Cortex of kidney (tissue), 1 donor: ENCODE measurements at places on chromosomes 13 and 19.

GRCh38 chr13:114268344-114269280, 12.8 kb upstream of the UPF3A start:
- no peak for DNase-seq

- DNase-seq, result no peak
These were observed at the start of gene TMEM86B for GRCh38 chr19:55228403-55229031. TMEM86B (minus strand) TSS chr19:55228763; CDS start chr19:55228741, 22 bp downstream.

GRCh38 chr13:114025714-114026431, 52.0 kb upstream of the C13orf46 start:
- no peak for DNase-seq

- no peak for DNase-seq
These were observed 48.8 kb downstream of the ATP11A start for GRCh38 chr13:112738606-112739005.

DNA sequence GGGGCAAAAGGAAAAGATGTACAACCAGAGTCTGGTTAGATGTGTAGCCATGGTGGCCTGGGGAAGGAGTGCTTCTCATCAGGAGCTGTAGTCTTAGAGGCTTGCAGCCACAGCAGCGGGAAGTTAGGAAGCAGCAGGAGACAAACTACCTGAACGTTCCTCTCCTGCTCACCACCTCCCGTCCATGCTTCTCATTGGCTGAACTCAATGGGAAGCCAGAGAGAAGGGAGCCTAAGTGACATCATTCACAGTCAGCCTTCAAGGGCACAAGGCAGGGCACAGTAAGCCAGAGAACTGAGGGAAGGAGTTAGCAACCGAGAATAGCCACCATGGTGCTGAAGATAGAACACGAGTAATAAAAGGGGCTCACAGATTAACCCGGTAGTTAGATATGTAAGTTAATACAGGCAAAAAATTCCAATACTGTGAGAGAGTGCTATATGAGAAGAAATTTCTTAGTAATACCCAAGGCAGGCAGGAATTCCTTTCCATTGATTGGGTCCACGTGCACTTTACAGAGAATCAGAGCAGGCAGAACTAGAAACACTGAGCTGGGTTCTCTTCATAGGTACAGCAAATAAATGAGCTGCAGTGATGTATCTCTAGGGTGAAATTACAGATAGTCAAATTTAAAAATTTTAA, 391.5 kb upstream of the DACH1 start:
- no peak for DNase-seq

GRCh38 chr19:31300422-31300821, 48.8 kb downstream of the TSHZ3 start:
- DNase-seq, result no peak

- no peak for DNase-seq
These were observed 122.9 kb downstream of the MYO16 start for GRCh38 chr13:108752276-108752675.

DNA sequence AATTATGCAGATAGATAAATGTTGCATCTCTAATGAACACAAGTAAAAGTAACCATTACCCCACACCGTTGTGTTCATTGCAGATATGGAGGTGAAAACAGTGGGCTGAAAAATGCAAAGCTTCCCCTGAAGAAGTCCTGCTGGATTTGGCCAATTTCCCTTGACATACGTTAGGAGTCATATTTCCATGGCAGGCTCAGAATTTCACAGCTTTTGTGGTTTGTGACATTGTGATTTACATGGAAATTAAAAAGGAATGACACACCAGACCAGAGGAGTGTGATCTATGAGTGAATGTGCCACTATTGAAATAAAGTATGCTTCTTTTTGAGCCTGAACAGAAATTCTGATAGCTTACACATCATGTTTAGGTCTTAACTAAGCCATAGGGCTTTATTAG, 221.1 kb upstream of the TMTC4 start:
- DNase-seq, result no peak

DNA sequence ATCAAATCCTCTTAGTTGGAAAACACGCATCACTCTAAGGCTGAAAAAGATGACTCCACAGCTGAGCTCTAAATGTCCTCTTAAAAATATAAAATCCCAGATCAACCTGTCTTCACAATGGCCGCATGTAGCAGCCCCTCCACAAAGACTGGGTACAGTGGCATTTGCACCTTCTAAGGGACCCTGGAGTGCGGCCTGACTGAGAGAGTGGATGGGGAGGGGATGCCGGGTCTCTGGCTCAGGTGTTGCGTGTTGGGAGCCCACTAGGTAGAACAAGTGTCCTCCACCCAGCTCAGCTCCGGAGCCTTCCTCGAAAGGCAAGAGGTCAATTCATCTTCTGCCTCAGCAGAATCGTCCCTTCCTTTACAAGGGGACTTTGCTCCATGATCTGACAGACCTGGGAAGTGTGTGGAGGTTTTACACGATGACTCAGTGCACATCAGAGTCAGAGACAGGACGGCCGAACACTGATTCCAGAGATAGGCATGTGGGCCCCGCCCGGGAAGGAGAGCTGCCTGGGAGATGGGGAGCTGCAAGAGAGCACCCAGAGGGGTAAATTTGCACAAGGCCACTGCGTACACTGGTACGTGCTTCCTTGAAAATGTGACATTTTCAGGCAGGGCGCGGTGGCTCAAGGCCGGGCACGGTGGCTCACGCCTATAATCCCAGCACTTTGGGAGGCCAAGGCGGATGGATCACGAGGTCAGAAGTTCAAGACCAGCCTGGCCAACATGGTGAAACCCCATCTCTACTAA, 23.5 kb upstream of the SLC15A1 start:
- DNase-seq, result no peak

DNA sequence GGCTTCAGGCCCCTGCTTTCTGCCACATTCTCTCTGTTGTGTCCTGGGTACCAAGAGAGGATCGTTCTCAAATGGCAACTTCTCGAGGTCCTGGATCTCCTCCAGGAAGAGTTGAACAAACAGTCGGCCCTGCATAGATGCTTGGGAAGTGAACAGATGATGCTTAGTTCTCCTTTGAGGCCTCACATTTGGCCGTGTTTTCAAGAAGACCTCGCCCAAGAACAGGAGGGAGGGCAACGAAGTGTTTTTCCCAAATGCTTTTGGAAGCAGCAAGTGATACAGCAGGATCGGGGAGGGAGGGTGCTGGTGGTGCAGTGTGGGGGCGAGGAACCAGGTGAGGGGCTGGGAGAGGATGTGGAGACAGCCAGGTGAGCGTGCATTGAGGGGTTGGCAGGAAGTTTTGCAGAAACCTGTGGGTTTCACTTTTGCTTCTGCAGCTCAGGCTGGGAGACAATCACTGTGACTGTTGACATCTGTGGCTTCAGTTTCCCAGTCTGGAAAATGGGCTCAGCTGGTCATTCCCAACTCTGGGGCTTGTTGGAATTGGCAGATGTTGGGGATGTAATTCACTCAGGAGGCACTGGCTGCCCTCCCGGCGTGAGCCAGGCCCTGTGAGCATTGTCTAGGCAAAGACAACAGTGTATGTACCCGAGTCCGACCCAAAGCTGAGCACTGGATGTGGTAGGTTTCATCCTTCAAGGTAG, 21.6 kb downstream of the MAST3 start:
- no peak for DNase-seq

GRCh38 chr13:109771926-109772325, 14.5 kb downstream of the IRS2 start:
- DNase-seq, result no peak

DNA sequence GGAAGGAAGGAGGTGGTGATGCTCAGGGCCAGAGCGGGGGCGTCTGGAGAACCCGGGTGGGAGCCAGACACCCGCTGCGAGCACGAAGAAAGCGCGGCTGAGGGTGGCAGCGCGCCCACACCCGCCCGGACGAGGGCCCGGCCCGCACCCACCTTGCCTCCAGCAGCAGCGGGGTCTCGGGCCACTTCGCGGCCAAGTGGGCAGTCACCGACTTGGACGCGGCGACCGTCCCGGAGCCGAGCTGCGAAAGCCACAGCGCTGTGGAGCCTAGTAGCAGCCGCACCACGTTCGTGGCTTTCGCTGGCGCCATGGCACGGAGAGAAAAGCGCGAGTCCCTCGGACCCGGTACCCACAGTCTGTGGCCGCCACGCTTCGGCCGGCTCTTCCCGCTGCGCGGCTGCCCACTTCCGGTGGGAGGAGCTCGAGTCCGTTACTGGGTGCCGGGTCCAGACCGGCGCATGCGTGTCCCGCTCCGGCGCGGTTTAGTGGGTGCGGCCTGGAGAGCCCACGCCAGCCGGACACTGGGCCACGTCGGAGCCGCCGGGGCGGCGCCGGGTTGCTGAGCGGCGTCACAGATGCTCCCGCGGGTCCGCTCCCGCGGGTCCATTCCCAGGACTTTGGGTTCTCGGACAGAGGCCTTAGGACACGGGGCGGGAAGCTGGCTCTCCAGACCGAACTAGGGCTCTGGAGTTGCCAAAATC, at the start of gene UGGT2:
Gene UGGT2, minus strand, starts transcription at position 399 of the 701 bp plus-strand sequence. Its CDS starts 89 bp downstream, at position 310.
- peak; percentile 47 for DNase-seq

- DNase-seq, result no peak
These were observed 928.4 kb downstream of the EFNB2 start for GRCh38 chr13:105607016-105607415.

GRCh38 chr19:47663911-47664771, 49.1 kb upstream of the EHD2 start:
- DNase-seq, result no peak

GRCh38 chr13:99310382-99311031, 3.3 kb upstream of the GPR183 start:
- DNase-seq, result no peak

GRCh38 chr19:38617764-38618589, at the start of gene MAP4K1:
MAP4K1 (minus strand) TSS chr19:38617953; CDS start chr19:38617895, 58 bp downstream.
- DNase-seq, result no peak

- DNase-seq, result no peak
These were observed 499.8 kb downstream of the LIG4 start for GRCh38 chr13:107715496-107715895.

DNA sequence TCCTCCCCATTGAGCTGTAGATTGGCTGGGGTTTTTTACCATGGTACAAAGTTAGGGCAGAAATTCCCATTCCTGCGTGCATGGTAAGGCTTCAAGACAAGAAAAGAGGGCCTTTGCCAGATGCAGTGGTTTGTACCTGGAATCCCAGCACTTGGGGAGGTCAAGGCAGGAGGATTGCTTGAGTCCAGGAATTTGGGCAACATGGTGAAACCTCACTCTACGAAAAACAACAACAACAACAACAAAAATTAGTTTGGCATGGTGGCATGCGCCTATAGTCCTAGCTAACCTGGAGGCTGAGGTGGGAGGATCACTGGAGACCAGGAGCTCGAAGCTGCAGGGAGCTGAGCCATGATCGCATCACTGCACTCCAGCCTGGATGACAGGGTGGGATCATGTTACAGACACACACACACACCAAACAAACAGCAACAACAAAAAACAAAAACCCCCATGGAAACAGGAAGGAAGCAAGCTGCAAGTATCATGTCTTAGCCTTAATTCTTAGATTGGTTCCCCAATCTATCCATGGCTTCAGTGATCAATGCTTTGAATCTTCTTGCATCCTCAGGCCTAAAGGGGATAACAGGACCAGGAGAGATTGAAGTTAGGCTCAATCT, 5.5 kb upstream of the WTIP start:
- DNase-seq, result no peak

- DNase-seq, result no peak
These were observed 6.7 kb downstream of the ZNF44 start for GRCh38 chr19:12287958-12288500.

DNA sequence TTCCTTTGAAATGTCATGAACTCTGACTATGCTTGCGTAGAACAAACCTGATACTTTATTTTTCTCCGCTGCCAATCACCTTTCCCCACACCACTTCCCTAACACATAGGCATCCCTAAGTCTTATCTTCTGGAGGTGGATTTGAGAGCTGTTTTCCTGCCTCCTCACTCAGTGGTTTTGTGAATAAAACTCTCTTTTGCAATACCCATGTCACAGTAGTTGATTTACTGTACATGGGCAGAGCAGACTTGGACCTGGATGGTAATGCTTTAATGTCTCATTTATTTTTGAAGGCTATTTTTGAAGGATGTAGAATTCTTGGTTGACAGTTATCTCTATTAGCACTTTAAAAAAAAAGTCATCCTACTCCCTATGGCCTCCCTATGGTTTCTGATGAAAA, 881.8 kb downstream of the SLITRK5 start:
- no peak for DNase-seq

DNA sequence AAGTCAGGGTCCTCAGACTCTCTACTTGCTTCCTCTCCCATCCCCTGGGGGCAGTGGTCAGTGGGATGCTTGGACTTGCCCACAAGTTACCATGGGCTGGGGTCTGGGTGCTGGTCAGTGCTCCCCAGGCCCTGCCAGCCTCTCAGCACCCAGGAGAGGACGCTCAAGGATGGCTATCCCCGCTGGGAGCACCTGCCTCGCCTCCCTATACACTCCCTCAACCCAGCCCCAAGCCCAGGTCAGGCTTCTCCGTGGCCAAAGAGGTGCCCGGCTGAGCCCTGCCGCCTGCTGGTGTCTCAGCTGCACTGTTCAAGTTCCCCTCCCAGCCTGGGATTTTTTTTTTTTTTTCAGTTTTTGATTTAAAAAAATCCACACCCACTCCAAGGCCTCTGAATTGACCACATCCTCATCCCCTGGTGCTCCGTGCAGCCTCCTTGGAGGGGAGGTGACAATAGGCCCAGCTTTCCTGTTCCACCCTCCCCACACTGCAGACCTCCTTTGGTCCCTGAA, 10.8 kb downstream of the F2RL3 start:
- DNase-seq, result no peak

DNA sequence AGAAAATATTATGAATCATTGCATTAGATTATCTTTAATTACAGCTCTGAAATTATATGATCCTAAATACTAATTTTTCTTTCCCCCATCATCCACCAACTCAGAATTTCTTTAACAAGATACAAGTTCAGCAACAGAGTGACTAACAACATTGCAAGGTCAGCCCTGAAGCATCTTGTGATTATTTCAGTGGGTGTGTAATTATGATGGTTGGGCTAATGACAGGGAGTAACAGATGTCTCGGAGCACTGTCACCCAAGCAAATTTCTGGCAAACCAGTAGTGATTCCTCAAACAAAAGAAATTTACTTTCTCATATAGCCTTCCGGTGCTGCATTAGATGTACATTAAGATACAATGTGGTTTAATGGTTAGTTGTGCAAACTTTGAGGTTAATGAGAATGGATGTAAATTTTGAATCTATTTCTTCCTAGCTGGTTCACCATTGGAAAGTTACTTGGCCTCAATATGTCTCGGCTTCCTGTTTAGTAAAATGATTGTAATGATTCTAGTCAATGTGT, 238.9 kb downstream of the ITGBL1 start:
- no peak for DNase-seq

DNA sequence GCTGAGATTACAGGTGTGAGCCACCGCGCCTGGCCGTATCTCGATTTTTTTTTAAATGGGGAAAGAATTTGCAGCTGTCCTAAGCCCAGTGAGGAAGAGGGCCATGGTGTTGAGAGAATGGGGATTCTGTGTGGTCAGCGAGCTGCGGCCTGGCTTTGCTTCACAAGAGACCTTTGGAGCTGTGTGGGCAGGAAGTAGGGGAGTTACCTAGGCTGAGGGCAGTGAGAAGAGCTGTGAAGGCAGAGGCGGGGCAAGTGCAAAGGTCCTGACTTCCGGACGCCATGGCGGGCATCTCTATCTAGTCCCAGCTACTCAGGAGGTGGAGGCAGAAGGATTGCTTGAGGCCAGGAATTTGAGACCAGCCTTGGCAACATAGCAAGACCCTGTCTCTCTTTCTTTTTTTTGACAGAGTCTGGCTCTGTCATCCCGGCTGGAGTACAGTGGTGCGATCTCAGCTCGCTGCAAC, 4.9 kb downstream of the AP2A1 start:
- no peak for DNase-seq
